Cortex of kidney (tissue), 1 donor: ENCODE measurements at places on chromosomes 4 and X.

GRCh38 chr4:105989485-105990242 lies 94.4 kb downstream of the NPNT start:
- DNase-seq = no peak

DNA sequence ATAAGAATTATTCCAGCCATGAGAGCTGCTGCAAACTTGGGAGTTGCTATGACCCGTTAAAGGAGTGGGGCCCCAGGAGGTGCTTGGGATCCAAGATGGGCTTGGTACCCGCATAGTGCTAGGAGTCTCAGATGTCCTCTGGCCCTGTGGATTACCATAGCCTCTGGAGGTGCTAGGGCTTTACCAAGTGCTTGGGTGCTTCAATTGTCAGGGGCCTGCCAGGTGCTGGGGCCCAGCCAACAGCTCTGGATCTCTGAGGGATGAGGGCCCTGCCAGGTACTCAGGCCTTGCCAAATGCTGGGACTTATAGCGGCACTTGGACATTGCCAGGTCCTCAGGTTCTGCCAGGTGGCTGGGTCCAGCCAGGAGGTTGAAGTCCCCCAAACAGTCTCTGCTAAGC lies 32.0 kb upstream of the USP51 start:
- no peak for DNase-seq

- no peak for DNase-seq
Observed at GRCh38 chrX:116009861-116010710, 160.5 kb upstream of the AGTR2 start.

GRCh38 chrX:18172970-18173369 lies 47.7 kb downstream of the BEND2 start:
- no peak for DNase-seq

GRCh38 chrX:135536877-135537276 lies 16.4 kb downstream of the INTS6L start:
- no peak for DNase-seq
